ENCODE measurements at places on chromosomes 16 and 17. TPM values are rescaled to one million over a fixed set of nuclear protein-coding genes. Genes with fewer than 3 reads are reported as not detected.
A peak's percentile ranks its signal among the peaks of the same experiment; 100 is the strongest.

SBK1 gene
- 3.7 TPM for total RNA-seq

PRAC2 gene
- total RNA-seq, result not detected

CHD9NB gene
- not detected for total RNA-seq

MYCBPAP gene
- 0.35 TPM for total RNA-seq

SEPTIN1 gene
- not detected for total RNA-seq

TCAP gene
- total RNA-seq, result 10.1 TPM

RNF166 gene
- total RNA-seq, result 18.7 TPM

CYGB gene
- 7.7 TPM for total RNA-seq

SLC38A8 gene
- total RNA-seq, result not detected

SP2 gene
- 1.8 TPM for total RNA-seq

VMO1 gene
- not detected for total RNA-seq

CACNG1 gene
- total RNA-seq, result 142 TPM

NECAB2 gene
- not detected for total RNA-seq

GRCh38 chr17:55587608-55588139 lies 76.4 kb upstream of the SMIM36 start:
- no peak for DNase-seq

DNA sequence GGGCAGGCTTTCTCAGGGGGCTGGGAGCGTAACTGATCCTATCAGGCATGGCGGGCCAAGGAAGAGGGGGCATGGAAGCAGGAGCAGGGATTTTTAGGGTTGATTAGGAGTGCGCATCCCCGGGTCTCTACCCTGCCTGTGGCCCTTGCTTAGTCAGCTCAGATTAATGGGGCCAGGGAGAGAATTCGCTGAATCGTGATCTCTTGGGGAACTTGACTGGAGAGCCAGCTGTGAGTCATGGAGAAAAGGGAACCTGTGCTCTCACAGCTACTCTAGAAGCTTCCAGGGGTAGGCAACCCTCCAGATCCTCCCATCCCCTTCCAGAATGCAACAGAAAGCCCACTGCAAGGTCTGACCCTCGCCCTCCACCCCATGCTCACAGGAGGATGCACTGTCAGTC lies 3.6 kb downstream of the FOXN1 start:
- DNase-seq, result no peak

DNA sequence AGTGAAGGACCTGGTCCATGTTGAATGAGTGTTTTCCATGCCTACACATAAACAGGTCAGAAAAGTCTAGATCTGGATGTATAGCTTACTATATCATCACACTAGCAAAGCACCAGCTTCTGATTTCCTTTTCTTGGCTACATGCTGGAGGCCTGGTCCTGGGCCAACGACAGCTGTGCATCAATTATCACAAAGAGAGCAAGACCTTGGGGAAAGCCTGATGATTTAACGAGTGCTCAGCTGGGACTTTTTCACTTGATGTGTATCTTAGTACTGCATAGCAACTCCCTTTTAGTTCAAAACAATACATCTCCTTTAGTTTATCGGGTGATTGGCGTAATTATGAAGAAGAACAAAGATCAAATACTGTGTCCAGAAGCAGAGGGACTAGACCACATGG lies 358.2 kb downstream of the KIF2B start:
- peak; percentile 1 for DNase-seq

- peak; percentile 28 for DNase-seq
These were observed 20.7 kb upstream of the ADCY7 start for GRCh38 chr16:50245417-50246298.

DNA sequence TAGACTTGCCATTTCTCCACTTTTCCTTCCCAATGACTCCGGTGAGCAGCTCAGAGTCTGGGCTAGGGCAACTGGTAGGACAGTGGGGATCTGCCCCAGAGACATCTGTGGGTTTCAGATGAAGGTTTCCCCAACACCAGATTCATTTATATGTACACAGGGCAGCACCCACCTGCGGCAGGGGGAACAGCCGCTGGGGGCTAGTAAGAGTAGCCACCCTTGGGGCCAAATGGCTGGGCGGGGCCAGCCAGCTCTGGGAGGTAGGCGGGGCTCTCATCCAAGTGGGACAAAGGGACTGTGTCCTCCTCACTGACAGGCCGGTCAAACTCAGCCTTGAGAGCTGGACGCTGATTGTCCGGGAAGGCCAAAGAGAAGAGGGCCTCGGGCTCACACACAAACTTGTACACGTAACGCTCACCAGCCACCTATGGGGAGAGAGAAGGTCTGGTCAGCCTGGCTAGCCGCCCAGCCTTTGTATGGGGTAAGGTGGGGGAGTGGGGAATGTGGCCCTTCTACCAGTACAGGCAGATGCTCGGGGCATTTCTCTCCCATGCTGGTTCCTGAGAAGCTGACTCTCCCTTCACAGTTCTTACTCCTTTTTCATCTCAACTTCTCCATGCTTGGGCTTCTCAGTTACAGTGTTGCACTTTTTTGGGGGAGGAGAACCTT lies 17.7 kb downstream of the ETV4 start:
- DNase-seq, result no peak

DNA sequence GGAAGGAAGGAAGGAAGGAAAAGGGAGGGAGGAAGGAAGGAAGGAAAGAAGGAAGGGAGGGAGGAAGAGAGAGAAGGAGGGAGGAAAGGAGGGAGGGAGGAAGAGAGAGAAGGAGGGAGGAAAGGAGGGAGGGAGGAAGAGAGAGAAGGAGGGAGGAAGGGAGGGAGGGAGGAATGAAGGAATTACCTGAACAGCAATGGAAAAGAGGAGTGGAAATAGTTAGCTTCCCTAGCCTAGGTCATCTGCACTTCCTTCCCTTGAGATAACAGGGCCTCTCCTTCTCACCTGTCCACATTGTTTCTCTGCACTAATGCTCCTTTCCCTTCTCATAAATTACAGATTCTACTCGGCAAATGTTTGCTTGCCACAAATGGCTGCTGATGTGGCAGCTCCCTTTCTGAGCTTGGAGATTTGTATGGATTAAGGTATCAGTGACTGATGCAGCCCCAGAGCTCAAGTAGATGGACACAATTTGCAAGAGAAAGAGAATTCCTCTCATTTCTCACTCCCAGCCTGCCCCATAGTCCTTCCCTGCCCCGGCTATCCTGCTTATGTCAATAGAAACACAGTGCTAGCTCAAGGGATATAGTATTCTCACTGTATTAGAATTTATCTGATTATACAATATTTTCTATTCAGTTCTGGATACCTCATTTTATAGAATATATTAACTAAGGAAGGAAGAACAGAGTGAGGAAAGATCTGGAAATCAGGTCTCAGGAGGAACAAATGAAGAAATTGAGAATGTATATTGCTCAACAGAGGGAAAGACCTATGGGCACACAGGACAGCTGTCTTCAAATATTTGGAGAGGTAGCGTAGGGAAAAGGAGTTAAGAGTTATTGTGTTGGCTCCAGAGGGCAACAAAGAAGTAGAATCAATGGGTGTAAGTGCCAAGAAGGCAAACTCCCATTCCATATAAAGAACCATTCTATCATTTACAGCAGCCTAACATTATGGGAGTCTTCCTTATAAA lies 14.6 kb downstream of the HOXB1 start:
- DNase-seq, result no peak

DNA sequence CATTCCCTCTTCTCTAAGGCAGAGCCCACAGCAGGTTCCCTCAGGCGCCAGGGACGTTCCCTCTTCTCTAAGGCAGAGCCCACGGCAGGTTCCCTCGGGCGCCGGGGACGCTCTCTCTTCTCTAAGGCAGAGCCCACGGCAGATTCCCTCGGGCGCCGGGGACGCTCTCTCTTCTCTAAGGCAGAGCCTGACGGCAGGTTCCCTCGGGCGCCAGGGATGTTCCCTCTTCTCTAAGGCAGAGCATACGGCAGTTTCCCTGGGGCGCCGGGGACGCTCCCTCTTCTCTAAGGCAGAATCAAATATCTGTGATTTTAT lies 24.3 kb downstream of the ACSF3 start:
- DNase-seq, result no peak

GRCh38 chr16:19883296-19883965 lies 1.2 kb downstream of the GPRC5B start:
- DNase-seq, result peak; percentile 81

GRCh38 chr17:63735691-63736090 lies 5.9 kb downstream of the STRADA start:
- DNase-seq, result no peak

DNA sequence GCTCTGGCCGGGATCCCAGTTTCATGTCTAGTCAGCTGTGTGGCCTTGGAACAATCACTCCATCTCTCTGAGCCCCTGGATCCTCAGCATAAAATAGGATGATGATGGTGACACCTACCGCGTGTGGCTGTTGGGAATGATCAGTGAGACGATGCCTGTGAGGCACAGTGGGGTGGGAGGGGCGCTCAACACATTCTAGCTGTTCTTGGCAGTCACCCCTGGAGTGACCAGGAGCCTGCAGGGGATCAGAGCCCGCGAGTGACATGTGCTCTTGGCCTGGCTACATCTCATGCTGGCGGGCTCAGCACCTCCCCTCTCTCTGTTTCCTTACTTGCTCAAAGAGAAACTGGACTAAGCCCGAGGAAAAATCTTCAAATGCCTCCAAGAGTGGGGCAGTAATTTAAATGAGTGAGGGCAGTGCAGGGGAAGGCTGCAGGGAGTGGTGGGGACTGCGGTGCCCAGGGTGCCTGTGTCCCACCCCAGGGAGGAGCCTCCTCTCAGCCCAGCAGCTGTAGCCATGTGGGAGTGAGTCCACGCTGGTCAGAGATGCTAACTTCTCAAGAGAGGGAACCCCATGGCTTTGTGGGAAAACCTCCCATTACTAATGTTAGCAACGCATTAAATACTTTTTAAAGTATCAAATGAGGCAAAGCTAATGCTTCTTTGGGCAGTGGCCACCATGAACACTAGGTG lies 23.1 kb upstream of the DOK4 start:
- DNase-seq, result no peak

DNA sequence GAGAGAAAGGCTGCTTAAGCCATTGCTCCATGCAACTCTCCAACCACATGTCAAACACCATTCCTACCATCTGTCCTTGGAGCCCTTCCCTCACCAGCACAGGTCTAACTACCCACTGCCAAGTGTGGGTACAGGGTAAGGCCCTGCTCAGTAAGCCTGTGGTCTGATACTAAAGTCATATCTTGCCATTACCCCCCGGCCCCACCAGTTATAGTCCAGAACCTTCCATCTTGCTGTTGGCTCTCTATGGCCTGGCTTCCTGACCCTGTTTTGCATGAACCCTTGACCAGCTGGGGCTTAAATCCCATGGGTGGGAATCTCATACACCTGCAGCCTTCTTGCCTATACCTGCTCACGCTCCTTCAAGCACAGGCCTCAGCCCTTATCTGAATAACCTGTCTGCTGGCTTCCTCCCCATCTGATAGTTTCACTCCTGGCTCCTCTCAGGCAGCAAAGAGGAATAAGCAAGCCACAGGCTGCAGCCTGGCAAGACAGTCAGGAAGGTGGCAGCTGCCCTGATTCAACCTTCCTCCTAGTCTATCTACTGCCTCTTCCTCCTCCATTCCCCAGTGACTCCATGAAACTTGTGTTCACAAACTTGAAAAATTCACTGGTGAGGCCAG lies 64.1 kb downstream of the ZFHX3 start:
- peak; percentile 26 for DNase-seq

GRCh38 chr17:76791053-76791980 lies 53.4 kb downstream of the MFSD11 start:
- no peak for DNase-seq

- no peak for DNase-seq
These were observed 382.2 kb upstream of the CDH5 start for GRCh38 chr16:65984296-65984695.

Measured in myocyte (in vitro differentiated cells).